ENCODE measurements at places on chromosomes 5 and 9.

DNA sequence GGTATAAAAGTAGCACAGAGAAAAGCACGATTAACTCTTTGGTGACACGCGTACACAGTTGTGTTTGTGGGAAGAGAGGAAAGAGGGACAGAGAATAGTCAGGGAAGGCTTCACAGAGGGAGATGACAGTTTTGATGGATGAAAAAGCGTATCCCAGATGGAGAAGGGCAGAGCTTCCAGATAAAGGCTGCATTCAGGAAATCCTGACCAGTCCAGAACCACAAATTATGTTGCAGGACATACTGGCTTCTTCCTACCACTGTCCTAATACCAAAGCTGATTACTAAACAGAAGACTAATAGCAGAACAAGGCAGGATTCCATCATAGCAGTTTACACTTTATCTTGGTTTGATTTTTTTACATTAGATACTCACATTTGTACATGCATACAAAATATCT is 34.5 kb downstream of the SLC31A2 start:
- DNase-seq, result no peak

- DNase-seq, result peak; percentile 88
These were observed 17.5 kb downstream of the PTTG1 start for GRCh38 chr5:160439205-160439600.

- no peak for DNase-seq
These were observed 125.1 kb upstream of the CLINT1 start for GRCh38 chr5:157983906-157984551.

DNA sequence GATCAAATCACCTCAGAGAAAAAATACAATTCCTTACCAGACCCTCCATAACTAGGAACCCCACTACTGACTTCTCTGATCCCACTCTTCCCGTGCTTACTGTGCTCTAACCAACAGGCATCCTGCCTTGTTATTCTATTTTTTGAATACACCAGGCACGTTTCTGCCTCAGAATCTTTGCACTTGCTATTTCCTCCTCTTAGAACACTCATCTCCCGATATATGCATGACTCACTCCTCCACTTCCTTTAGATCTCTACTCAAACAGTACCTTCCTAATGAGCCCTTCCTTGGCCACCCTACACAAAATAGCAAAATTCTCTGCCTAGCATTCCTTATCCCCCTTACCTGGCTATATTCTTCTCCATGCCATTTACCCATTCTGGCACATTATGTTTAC is 43.9 kb downstream of the MAPKAP1 start:
- no peak for DNase-seq

DNA sequence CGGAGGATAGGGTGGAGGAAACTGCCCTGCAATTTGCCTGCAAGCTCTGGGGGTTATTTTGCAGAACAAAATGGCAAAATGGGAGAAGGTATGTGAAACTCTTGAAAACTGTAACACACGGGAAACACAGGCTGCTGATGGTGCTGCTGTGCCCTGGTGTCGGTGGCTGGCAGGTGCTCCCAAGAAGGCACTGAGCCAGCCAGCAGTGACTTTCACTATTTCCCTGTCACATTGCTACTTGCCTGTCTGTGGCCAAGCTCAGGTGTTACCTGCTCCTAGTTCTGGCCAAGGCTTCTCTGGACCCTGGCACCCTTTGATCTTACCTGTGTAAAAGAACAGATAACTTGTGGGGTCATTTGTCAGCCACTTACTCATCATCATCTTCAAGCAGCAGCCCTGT is 102.2 kb downstream of the CMYA5 start:
- DNase-seq, result no peak

- DNase-seq, result no peak
These were observed 75.8 kb downstream of the INIP start for GRCh38 chr9:112642126-112642525.

DNA sequence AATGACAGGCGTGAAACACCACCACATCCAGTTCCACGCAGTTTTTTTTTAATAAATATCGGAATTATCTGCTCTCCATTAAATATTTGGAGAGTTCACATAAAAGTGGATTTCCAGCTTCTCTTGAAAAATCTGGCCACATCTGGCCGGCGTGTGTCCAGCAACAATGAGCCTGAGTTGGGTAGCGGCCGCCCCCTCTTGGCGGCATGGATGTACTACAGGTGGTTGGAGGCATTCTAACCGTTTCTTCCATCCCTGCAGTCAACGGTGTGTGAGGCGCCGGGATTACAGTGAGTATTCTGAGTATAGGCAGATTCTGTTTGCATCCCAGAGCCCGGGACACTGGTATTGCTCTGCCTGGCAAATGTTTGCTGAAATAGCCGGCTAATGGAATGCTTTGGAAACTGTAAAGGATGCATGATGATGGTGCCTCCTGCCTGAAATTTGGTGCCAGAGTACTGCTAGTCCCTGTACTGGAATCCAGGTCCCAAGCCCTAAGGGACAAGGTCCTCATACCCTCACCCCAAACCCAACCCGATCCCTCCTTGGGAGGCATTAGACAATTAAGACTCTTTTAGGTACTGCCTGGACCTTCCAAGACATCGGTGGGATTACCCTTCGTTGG is 13.6 kb upstream of the GM2A start:
- peak; percentile 45 for DNase-seq

Data from activated T-cell treated with anti-CD3 and anti-CD28 coated beads for 24 hours (primary cell).